Neural crest cell (in vitro differentiated cells): ENCODE measurements at places on chromosomes 5 and 9. TPM values are rescaled to one million over a fixed set of nuclear protein-coding genes. Genes with fewer than 3 reads are reported as not detected.

DNA sequence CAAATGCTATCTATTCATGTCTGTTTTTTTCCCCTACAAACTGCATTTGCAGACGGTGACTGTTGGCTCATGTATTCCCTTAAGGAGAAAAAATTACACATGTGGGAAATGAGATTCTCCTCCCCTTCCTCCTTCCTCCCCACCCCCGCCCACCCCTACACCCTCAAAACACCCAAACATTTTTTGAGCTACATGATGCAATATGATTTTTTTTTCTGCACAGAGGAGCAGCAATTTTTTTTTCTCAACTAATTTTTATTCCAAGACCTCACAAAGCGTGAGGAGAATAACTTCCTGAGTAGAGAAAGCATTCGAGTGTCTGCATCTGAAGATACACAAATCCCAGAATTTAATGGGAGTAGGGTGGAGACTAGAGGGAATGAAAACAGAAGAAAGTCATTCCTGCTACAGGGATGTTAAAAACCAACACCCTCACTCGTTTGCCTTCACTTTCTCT, 118.1 kb downstream of the PRDM6 start:
- no peak overlapping the region for H3K27ac ChIP-seq
- H3K27me3 ChIP-seq = no peaks in the 10 kb centered on the region
- peaks cover 29% of the 10 kb centered on the region for H3K4me1 ChIP-seq
- no peak for DNase-seq
- H3K36me3 ChIP-seq = no peaks in the 10 kb centered on the region

DNA sequence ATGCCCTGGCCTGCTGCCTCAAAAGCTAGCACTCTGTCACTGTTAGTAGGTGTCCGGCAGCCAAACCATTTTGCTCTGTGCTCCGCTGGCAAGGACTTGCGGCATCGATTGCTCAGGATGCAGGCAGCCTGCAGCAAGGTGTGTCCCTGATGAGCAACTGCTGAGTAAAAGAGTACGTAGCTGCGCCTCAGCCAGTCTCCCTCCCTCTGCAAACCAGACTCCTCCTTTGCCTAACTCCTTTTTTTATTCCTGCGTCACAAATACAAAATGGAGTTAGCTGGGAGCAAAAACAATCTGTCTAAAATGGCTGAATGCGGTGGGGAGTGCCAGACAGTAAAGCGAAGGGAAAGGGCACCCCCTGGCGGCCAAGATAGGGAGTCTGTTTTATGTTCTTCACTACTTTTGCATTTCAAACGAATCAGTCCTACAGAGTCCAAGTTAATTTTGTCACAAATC, 61.1 kb downstream of the DIAPH1 start:
- peaks cover 35% of the 10 kb centered on the region for H3K4me1 ChIP-seq
- H3K27ac ChIP-seq = peak overlapping the region; percentile 94
- peaks cover 22% of the 10 kb centered on the region for H3K36me3 ChIP-seq
- no peaks in the 10 kb centered on the region for H3K27me3 ChIP-seq

DNA sequence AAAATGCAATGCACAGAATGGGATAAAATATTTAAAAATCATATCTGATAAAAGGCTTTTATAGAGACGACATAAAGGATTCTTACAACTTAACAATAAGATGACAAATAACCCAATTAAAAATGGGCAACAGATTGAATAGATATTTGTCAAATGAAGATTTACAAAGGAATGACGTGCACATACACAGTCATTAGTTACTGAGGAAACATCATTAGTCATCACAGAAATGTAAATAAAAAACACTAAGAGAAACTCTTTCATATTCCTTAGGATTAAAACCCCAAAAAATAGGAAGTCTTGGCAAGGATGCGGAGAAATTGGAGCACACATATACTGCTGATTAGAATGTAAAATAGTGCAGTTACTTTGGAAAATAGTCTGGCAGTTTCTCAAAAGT, 1886.0 kb upstream of the CDH6 start:
- H3K27ac ChIP-seq = no peak overlapping the region
- H3K36me3 ChIP-seq = no peaks in the 10 kb centered on the region
- no peaks in the 10 kb centered on the region for H3K27me3 ChIP-seq

SPATA31E1 gene
- 0.16 and 0.21 TPM in 2 replicates for total RNA-seq

DNA sequence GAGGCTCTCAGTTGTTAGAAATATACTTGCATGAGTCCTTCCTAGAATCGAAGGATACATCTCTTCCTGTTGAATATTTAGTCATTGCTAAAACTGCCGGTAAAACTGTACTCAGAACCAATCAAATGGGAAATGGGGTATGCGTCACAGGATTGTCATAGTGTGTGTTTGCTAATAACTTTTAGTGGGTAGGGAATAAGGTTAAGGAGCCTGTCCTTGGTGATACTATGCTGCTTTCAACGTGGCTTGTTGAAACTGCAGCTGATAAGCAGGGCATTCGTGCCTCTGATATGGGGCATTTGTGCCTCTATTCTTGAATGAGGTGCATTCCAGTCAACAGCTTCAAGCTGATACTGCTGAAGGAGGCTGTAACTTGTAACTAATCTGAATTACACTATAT, 26.6 kb downstream of the HABP4 start:
- DNase-seq = no peak
- no peaks in the 10 kb centered on the region for H3K27me3 ChIP-seq

DNA sequence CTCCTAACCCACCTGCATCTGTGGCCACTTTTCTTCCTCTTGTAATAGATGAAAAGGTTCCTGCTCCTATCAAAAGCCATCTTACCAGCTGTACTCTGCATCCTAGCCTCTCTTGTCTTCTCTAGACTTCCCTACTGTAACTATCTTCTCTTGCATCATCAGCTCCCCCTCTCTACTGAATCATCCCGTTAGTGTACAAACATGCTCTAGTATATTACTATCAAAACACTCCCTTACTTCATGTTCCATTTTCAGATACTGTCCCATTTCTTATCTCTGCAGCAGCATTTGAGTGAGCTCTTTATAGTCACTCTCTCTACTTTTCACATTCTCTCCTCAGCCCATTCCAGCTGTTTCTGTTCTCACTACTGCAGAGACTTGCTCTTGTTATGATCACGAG, 2.8 kb downstream of the SRA1 start:
- no peak for DNase-seq
- H3K4me3 ChIP-seq = peak overlapping the region; percentile 8
- no peaks in the 10 kb centered on the region for H3K27me3 ChIP-seq
- peaks cover 31% of the 10 kb centered on the region for H3K4me1 ChIP-seq

DNA sequence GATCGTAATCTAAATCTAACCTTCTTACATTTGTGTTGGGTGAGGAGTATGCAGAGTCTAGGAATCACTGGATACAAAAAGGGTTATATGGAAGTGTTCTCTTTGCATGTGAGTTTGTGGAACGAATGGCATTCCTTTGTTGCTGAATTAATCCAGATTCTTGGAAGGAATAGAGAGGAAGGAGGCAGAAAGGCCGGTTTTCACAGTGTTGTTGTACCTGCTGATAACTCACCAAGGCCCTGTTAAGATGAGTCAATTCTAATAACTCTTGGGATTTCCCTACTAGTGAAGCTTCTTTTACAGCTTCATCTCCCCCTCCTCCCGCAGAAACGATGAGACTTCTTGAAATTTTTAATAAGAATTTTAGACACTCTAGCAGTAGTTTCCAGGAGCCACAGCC, 84.0 kb downstream of the ZSWIM6 start:
- H3K4me1 ChIP-seq = peaks cover 55% of the 10 kb centered on the region
- H3K27ac ChIP-seq = no peak overlapping the region
- no peaks in the 10 kb centered on the region for H3K27me3 ChIP-seq
- DNase-seq = no peak
- no peak overlapping the region for H3K4me3 ChIP-seq

GRCh38 chr9:133873461-133873891, 118.6 kb downstream of the VAV2 start:
- DNase-seq = no peak
- no peaks in the 10 kb centered on the region for H3K27me3 ChIP-seq
- peaks cover 40% of the 10 kb centered on the region for H3K4me1 ChIP-seq
- no peaks in the 10 kb centered on the region for H3K36me3 ChIP-seq
- H3K4me3 ChIP-seq = no peak overlapping the region

- peak overlapping the region; percentile 19 for H3K4me3 ChIP-seq
- H3K27ac ChIP-seq = peak overlapping the region; percentile 58
- peaks cover 77% of the 10 kb centered on the region for H3K4me1 ChIP-seq
- DNase-seq = no peak
- H3K27me3 ChIP-seq = no peaks in the 10 kb centered on the region
Observed at GRCh38 chr5:123997462-123998215, 485.7 kb downstream of the CSNK1G3 start.

GRCh38 chr9:131138676-131139075, 13.3 kb downstream of the NUP214 start:
- no peaks in the 10 kb centered on the region for H3K27me3 ChIP-seq
- H3K36me3 ChIP-seq = peaks cover 3% of the 10 kb centered on the region
- no peak overlapping the region for H3K4me3 ChIP-seq
- no peak overlapping the region for H3K27ac ChIP-seq
- no peak for DNase-seq

DNA sequence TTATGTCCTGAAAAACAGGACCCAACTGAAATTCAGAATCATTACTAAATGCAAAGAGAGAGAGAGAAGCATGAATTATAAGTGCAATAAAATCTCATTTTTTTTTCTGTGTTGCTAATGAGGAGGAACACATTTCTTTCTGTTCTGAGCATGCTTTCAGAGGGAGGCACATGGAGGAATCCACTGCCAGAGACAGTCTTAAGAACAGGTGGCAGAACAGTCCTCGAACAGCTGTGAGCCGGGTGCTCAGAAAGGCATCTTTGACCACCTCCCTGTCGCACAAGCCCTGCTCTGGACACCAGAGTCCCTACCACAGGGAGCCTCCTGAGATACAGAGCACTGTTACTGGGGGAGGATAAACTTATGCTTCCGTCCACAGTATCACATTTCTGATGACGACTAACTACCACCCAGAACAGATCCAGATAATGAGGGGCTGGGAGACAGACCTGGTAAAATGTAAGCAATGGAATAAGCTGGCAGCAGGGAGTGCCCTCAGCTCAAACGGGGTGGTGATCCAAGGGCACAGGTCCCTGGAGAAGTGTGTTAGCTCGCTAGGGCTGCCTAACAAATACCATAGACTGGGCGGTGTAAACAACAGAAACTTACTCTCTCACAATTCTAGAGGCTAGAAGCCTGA, 134.0 kb downstream of the SLC1A3 start:
- no peak for DNase-seq
- H3K4me3 ChIP-seq = no peak overlapping the region
- H3K27ac ChIP-seq = no peak overlapping the region
- peaks cover 25% of the 10 kb centered on the region for H3K27me3 ChIP-seq
- peaks cover 13% of the 10 kb centered on the region for H3K4me1 ChIP-seq

DNA sequence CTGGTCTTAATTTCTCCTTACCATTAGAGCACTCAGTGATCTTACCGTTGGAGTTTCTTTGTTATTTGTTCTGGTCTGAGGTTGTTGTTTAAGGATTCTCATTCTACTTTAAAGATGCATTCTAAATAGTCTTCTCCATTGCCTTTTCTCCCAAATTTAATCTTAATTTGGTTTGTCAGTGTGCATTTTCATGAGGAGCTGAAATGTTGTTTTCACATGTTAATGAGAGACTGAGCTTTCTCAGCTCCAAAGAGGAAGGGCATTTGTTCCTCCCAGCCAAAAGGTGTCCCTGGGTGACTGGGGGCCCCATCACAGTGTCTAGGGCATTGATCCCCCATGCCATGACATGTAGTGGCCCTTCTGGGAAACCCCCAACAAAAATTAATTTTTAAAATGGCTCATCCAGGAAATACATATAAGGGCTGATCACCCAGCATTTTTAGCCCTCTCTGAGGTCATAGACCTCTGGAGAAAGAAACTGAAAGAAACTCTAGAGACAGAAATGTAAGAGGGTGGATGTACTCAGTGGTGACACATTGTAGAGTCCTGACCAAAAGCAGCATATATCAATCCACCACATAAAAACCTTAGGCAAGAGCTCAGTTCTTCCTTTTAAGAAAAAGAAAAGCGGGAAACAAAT, 240.4 kb upstream of the RAI14 start:
- H3K4me3 ChIP-seq = no peak overlapping the region
- H3K27ac ChIP-seq = no peak overlapping the region
- peaks cover 4% of the 10 kb centered on the region for H3K36me3 ChIP-seq
- no peak for DNase-seq
- H3K27me3 ChIP-seq = peaks cover 3% of the 10 kb centered on the region
- peaks cover 22% of the 10 kb centered on the region for H3K4me1 ChIP-seq

DNA sequence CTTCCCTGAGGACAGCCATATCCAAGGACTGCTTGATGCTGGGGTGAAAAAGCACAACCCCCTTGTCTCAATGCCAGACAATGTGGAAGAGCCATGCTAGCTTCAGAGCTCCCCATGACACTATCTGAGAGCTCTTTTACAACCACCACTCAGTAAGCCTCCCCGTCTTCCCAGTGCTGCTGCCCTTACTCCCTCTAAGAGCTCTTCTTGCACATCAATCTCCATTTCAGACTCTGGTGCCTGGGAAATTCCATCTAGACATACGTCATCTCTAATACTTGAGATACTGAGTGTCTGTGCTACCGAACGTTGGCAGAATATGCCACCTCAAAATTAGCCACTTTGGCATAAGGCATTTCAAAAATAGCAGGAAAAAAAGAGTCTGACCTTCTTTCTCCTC, 94.5 kb downstream of the EDIL3 start:
- peaks cover 6% of the 10 kb centered on the region for H3K4me1 ChIP-seq
- no peaks in the 10 kb centered on the region for H3K27me3 ChIP-seq
- H3K36me3 ChIP-seq = no peaks in the 10 kb centered on the region
- no peak for DNase-seq
- H3K27ac ChIP-seq = no peak overlapping the region
- H3K4me3 ChIP-seq = no peak overlapping the region

- H3K27ac ChIP-seq = no peak overlapping the region
- no peak for DNase-seq
- H3K36me3 ChIP-seq = no peaks in the 10 kb centered on the region
- no peaks in the 10 kb centered on the region for H3K27me3 ChIP-seq
- peaks cover 20% of the 10 kb centered on the region for H3K4me1 ChIP-seq
Observed at GRCh38 chr5:75660678-75661465, 49.6 kb downstream of the ANKDD1B start.

GRCh38 chr5:151665613-151666012, 21.1 kb downstream of the SPARC start:
- H3K4me3 ChIP-seq = no peak overlapping the region
- no peaks in the 10 kb centered on the region for H3K27me3 ChIP-seq
- peaks cover 15% of the 10 kb centered on the region for H3K4me1 ChIP-seq

DNA sequence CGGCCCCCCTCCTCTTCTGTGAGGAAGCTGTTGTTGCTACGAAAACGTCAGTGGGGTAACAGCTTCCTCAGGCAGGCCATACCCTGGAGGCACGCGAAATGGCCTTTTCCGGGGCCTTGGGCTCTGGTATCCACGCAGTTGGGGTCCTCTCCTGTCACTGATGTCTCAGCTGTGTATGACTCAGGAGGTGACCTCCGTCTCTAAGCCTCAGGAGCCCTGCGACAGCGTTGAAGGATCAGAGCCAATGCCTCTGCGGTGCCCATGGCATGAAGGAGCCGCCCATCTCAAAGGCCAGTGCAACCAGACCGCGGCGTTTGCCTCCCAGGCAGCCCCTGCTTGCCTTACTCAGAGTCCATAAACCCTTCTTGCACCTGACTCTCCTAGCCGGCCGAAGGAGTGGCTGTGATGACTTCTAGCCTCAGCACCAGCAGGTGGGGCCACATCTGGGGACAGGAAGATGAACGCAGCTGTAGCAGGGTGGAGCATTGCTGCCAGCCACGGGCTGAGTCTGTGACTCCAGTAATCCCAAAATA, 1.0 kb upstream of the MXD3 start:
- H3K4me1 ChIP-seq = peaks cover 29% of the 10 kb centered on the region
- no peak for DNase-seq
- peak overlapping the region; percentile 96 for H3K27ac ChIP-seq
- peak overlapping the region; percentile 89 for H3K4me3 ChIP-seq

CYLC2 gene
- total RNA-seq = not detected in 2 replicates

CDKN2A gene
- 0.68 TPM in 1 of 2 replicates, not detected in the other for total RNA-seq
